CD4-positive, alpha-beta T cell treated with Interleukin-17A for 1 hour (primary cell): ENCODE measurements at places on chromosomes 11 and 22.

- DNase-seq: peak; percentile 23
Observed at GRCh38 chr11:60130496-60130895, 42.0 kb downstream of the MS4A2 start.

- DNase-seq: no peak
Observed at GRCh38 chr11:26896719-26897118, 97.2 kb upstream of the FIBIN start.

GRCh38 chr22:40376149-40376548 is 5.8 kb downstream of the SGSM3 start:
- no peak for DNase-seq

DNA sequence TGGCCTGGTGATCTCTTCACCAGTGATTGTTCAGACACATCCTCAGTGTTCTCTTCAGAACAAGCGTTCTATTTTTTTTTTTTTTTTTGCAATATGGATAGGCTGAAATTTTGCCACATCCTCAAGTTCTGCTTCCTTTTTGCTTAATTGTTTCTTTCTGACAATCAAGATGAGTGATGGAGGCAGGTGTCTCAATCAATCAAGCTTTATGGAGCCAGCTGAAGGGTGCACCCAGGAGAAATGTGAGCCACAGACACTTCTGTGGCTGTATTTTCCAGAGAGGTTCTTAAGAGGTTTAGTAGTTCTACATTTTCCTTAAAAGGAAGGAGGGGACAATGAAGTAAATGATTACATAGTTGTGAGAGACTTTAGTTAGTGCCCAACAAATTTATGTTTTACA is 43.9 kb upstream of the ASPHD2 start:
- no peak for DNase-seq

- DNase-seq: no peak
Observed at GRCh38 chr22:32322986-32323385, 34.7 kb upstream of the RFPL3 start.

DNA sequence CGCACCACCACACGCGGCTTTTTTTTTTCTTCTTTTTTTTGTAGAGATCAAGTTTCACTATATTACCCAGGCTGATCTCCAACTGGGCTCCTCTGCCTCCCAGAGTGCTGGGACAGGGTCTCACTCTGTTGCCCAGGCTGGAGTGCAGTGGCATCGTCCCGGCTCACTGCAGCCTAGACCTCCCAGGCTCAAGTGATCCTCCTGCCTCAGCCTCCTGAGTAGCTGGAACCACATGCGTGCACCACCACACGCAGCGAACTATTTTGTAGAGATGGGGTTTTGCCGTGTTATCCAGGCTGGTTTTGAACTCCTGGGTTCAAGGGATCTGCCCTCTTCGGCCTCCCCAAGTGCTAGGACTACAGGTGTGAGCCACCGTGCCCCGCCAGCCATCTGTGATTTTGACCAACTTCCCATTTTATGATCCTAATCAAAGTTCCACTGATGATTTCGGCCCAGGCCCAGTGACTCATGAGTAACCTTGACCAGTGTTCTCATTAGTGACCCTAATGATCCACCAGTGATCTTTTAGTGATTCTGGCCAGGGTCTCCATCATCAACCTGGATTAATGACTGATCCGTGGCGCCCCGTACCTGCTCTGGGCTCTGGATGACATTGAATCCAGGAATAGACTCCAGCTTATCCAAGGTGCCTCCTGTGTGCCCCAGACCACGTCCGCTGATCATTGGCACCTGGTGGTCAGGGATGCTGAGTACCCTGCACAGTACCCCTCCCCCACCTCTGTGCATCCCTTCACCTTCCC is 1.7 kb downstream of the TYMP start:
- DNase-seq: no peak

GRCh38 chr11:64095273-64095817 is 59.6 kb downstream of the FLRT1 start:
- DNase-seq: no peak
